Tracheal epithelial cell (primary cell): ENCODE measurements at places on chromosomes 4 and X. TPM values are rescaled to one million over a fixed set of nuclear protein-coding genes. Genes with fewer than 3 reads are reported as not detected.

Gene TMPRSS11E
- 1.9 and 4.0 TPM in 2 replicates for total RNA-seq

Gene SSX2
- not detected in 2 replicates for total RNA-seq

Gene CTAG2
- not detected in 2 replicates for total RNA-seq

Gene EXOSC9
- total RNA-seq, result 14.5 and 15.3 TPM in 2 replicates

Gene MGARP
- 0.48 TPM in 1 of 2 replicates, not detected in the other for total RNA-seq

Gene IQCM
- not detected in 2 replicates for total RNA-seq

Gene CFAP299
- total RNA-seq, result not detected in 2 replicates

Gene UCHL1
- total RNA-seq, result 20.7 and 202 TPM in 2 replicates

Gene ELF2
- 21.7 and 29.6 TPM in 2 replicates for total RNA-seq

Gene TEX11
- total RNA-seq, result not detected in 2 replicates

Gene SAT1
- total RNA-seq, result 661 and 875 TPM in 2 replicates

Gene SULT1E1
- total RNA-seq, result 0.24 and 0.64 TPM in 2 replicates

Gene L1CAM
- 0.85 and 20.7 TPM in 2 replicates for total RNA-seq

Gene ADGRG4
- not detected in 2 replicates for total RNA-seq

Gene SSX3
- not detected in 2 replicates for total RNA-seq

Gene RTL3
- not detected in 2 replicates for total RNA-seq

Gene FGFBP2
- not detected in 2 replicates for total RNA-seq

Gene ITM2A
- total RNA-seq, result 1.1 and 4.6 TPM in 2 replicates

Gene SATL1
- not detected in 2 replicates for total RNA-seq

Gene COL25A1
- total RNA-seq, result under 0.01 and 0.24 TPM in 2 replicates

Gene TNMD
- total RNA-seq, result not detected in 2 replicates

Gene ART3
- not detected in 2 replicates for total RNA-seq

Gene NEIL3
- 1.3 and 2.2 TPM in 2 replicates for total RNA-seq

Gene GASK1B
- 2.8 and 3.1 TPM in 2 replicates for total RNA-seq

Gene NUP62CL
- 3.1 and 4.3 TPM in 2 replicates for total RNA-seq

Gene MND1
- 1.9 and 4.0 TPM in 2 replicates for total RNA-seq

Gene MAGEA12
- total RNA-seq, result not detected in 2 replicates

Gene AIMP1
- 32.3 and 39.2 TPM in 2 replicates for total RNA-seq

Gene PAGE5
- total RNA-seq, result not detected in 2 replicates

Gene FAM184B
- not detected in 2 replicates for total RNA-seq

Gene C4orf36
- total RNA-seq, result 1.3 and 2.9 TPM in 2 replicates

Gene SULT1B1
- under 0.01 TPM in 1 of 2 replicates, not detected in the other for total RNA-seq

Gene SH2D1A
- not detected in 2 replicates for total RNA-seq

Gene SPIN2A
- total RNA-seq, result not detected in 2 replicates

Gene TCP11X2
- not detected in 2 replicates for total RNA-seq

Gene FATE1
- total RNA-seq, result not detected in 2 replicates

Gene OTC
- total RNA-seq, result not detected in 2 replicates

Gene IL15
- 1.3 and 5.5 TPM in 2 replicates for total RNA-seq

Gene ZCCHC18
- total RNA-seq, result under 0.01 TPM in 1 of 2 replicates, not detected in the other

Gene HHIP
- 0.96 TPM in 1 of 2 replicates, not detected in the other for total RNA-seq

Gene CHRDL1
- total RNA-seq, result 6.3 TPM in 1 of 2 replicates, not detected in the other

Gene MAGEB1
- not detected in 2 replicates for total RNA-seq
